Jurkat, Clone E6-1 (cell line): ENCODE measurements at places on chromosomes 2 and 18.

DNA sequence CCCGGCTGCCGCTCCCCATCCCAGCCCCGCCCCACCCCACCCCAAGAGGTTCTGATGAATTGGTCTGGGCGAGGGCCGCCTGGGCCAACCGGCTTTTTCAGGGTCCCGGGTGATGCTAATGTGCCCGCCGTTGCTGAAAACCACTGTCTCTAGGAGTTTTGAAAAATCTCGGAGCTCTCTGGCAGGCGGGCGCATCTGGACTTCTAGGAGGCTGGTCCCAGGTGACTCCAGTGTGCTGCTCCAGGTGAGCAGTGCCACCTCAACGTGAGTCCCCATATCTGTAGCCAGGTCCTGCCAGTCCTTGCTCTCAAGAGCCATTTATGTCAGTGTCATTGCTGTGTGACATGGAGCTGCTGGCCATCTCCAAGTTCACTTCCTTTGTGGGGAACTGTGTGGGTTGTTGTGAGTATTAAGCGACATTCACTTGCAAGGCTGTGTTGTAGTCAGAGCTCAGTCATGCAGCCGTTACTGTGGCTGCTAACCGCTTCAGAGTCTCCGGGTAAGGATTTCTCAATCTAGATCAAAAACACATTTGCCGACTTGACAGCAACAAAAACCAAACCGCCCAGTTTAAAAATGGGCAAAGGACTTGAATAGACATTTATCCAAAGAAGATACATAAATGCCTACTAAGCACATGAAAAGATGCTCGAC, at the start of gene RFX8:
Gene RFX8 (minus strand): TSS at position 382 of the 654 bp plus-strand sequence. CDS start 8,264 bp downstream, outside the sequence.
- peak; percentile 98 for DNase-seq

DNA sequence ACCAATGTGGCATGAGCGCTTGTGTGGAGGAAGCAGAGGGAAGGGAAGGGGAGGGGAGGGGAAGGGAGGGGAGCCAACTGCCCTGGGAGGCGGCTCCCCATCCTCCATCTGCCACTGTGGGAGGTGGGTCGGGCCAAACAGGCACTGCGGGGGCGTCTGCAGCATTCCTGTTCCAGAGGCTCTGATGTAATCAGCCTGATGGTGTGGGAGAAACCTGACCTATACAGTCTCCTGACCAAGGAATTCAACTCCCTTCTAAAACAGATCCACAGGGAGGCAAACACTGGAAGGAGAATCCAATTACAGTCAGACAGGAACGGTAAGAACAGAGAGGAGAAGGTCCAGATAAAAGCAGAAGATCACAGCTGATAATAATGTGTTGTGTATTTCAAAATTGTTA, 88.8 kb downstream of the CD8B2 start:
- no peak for DNase-seq

- DNase-seq = peak; percentile 8
Observed at GRCh38 chr2:99032001-99032400, 96.0 kb upstream of the CRACDL start.

GRCh38 chr2:85185431-85185940, 52.3 kb downstream of the TCF7L1 start:
- peak; percentile 6 for DNase-seq

- DNase-seq = no peak
Observed at GRCh38 chr2:144117086-144117485, 402.8 kb downstream of the ZEB2 start.

DNA sequence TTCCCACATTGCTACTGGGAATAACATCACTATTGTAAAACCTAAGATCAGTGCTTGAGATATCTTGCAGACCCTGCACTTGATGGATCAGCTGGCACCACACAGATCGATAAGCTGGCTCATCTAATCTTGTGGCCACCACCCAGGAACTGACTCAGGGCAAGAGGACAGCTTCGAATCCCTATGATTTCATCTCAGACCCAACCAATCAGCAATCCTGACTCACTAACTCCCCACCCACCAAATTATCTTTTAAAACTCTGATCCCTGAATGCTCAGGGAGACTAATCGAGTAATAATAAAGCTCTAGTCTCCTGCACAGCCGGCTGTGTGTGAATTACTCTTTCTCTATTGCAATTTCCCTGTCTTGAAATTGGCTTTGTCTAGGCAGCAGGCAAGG, 11.3 kb upstream of the TEX44 start:
- no peak for DNase-seq

DNA sequence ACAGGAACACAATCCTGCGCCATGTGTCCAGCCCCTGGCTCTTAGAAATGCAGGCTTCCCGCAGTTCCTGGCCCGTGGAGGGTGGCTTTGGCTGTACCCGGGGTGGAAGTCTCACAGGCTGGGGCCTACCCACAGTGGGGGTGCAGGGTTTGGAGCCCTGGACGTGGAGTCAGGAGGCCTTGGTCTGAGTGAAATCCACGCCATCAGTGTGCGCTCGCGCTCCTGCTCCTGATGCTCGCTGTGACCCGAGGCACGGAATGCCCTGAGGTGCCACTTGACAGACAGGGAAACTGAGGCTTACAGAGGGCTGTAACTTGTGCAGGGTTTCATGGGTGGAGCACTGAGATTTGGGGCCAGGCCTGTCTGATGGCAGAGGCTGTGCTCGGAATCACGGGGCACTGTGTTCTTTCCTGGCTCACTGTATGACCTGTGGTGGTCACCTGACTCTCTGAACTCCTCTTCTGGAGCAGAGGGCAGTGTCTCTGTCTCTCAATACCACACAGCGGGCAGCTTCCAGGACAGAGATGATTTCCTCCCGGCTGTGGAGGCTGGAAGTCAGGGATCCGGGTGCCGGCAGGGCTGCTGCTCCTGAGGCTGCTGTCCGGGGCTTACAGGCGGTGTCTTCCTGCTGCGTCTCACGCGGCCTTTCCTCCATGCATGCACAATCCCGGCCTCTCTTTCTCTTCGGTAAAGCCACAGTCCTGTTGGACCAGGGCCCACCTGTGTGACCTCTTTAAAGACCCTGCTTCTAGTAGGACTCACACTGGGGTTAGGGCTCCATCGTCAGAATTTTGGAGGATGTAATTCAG, 25.9 kb upstream of the ALLC start:
- no peak for DNase-seq

DNA sequence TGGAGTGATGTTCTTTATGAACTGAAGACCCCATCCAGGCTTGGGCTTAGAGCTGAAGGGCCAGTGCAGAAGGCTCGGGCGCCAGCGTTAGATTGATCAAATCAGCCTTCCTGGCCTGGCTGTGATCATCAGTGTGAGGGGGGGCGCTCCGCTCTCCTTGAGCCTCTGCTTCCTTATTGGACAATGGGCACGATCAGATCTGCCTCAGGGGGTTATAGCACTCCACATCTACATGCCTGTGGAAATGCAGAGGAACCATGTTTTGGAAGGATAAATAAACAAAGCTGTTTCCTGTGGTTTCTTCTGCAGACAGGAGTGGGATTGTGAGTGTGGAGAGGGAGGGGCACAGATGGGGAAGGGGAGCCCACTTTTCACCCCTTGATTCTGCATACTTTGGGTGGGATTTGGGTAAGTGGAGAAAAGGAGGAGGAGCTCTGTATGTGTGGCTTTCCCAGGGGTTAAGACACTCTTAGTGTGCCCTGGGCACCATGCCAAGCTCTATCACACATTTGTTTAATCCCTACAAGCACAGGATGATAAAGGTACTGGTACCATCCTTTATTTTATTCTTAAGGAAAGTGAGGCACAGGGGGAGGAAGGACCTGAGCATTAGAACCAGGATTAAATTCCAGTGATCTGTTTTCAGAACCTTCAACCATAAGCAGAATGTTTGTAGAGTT, 150.5 kb downstream of the EN1 start:
- DNase-seq = peak; percentile 15

GRCh38 chr2:234211797-234212196, 161.3 kb downstream of the SPP2 start:
- DNase-seq = no peak

- no peak for DNase-seq
Observed at GRCh38 chr2:134386310-134386709, 132.4 kb downstream of the MGAT5 start.
